ENCODE measurements at places on chromosomes 11 and 22. TPM values are rescaled to one million over a fixed set of nuclear protein-coding genes. Genes with fewer than 3 reads are reported as not detected.

DNA sequence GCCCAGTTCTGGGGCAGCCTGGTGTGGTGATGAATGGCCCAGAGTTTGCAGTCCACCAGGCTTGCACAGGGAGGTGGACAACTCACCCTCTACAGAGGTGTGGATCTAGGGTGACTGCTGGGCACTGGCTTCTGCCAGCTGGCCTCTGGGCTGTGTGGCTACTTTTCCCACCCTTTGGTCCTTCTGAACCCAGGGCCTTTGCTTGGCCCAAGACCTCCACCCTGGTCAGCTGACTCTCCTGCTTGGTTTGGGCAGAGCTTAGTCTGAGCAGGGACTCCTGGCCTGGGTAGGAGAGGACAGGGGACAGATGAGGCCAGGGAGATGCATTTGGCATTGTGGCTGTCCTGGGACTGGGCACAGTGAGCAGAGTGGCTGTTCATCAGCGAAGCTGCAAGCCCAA is 83.0 kb upstream of the SHANK2 start:
- DNase-seq = no peak

- no peak for DNase-seq
These were observed 29.3 kb upstream of the OR10D3 start for GRCh38 chr11:124153821-124154220.

DNA sequence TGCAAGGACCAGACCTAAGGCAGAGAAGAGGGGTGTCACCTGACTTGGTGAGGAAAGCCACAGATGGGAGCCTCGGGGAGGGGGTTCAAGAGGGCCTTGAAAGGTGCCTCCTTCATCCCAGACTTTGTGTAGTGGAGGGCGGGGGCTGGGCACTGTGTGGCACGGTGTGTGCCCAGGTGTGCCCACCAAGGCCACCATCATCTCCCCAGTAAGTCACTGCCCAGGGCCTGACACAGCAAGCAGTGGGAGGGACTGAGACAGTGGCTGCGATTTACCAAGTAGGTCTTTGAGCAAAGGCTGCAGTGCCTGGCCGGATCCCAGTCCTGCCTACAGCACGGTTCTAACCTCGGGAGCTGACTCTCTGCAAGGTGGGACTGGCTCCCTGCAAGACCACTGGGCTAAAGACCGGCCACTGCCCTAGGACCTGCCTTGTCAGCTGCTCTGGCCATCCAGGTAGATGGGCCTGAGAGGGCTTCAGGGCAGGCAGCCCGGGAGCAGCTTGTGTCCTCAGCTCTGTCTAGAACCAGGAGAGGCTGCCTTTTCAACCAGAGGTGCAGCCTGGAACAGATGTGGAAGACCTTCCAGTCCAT is 1.4 kb downstream of the OSM start:
- no peak for DNase-seq

DNA sequence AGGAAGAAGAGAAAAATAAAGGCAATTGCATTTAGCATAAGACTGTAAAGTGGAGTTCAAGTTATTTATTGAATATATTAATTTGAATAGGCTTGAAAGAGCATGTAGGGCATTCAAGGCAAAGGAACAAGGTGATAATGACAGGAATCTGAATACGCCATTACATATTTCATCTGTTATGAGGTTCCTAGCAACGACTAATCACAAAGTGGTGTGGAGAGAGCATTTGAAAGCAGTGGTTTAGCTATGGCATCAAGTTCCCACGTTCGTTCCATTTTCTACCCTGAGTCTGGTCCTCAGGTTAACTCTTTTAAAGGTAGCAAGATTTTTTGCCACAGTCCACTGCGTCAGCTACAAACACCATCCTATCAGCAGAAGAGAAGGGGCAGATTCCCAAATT is 59.4 kb downstream of the CNTN5 start:
- no peak for DNase-seq

DNA sequence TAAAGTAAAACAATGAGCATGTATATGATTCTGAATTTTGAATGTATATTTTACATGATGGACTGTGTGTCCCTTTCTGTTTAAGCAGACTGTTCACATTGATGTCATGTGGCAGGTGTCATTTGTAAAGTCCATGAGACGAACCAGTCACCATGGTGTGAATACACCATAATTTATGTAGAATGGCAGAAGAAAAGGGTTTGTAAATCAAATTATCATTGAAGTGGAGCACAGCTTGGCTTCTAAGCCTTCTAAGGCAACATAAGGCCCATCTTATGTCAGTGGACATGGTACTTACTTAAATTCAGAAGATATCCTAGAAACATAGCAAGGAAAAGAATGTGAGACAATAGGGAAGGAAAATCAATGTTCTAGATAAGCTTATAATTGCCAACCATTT is 4.4 kb downstream of the MAP6 start:
- DNase-seq = no peak

- DNase-seq = no peak
These were observed 17.3 kb upstream of the TREH start for GRCh38 chr11:118696673-118697226.

DNA sequence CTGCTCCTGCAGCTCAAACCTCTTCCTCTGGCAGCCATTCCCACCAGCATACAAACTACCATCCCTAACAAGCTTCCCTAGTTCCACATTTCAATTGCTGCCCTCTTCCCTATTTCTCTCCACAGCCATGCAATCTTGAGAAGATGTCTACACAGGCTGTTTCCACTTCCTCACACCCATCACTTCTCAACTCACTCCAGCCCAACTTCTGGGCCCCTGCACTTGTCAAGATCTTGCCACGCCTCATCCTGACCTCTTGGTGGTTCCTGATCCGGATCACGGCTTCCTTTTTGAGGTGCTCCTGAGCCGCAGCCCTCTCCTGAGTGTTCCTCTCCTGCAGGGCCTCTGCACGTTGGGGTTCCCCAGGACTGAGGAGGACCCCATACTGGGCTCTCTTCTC is 22.6 kb downstream of the RPL27A start:
- DNase-seq = no peak

GRCh38 chr11:64165842-64166635 is at the start of gene MACROD1:
Gene MACROD1 (minus strand): TSS chr11:64166113. CDS start chr11:64165994, 119 bp downstream.
- peak; percentile 86 for DNase-seq

The TAF6L gene
- 28.5 TPM for polyA plus RNA-seq

The VPREB1 gene
- polyA plus RNA-seq = 0.24 TPM

The DERL3 gene
- 4.8 TPM for polyA plus RNA-seq

The OR51D1 gene
- polyA plus RNA-seq = 0.01 TPM

Measured in large intestine (tissue), 12 donors.